ENCODE measurements at places on chromosomes 11 and 22.

DNA sequence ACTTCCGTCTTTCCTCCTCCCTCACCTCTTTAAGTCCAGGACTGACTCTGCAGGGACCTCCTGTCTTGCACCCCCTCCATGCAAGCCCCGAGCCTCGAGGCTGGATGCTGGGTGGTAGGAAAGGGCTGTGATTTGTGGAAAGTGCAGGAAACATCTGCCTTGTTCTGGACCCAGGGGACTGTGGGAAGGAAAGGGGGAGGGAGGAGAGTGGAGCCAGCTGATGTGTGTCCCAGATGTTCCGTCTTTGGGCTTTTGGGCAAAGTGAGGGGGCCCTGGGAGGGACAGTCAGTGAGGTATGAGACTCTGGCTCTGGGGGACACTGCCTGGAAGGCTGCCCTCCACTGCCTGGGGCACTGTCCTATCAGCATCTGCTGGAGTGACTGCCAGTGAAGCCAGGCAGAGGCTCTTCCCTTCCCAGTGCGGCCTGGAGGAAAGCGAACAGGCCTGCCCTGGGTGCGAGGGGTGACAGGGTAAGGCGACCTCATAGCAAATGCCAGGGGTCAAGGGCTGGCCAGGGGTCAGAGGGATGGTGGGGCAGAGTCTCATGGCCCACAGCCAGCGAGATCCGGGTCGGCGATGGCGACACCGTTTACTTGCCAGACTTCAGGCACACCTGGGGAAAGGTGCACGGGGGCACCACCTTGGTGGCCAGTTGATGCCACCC lies 1.7 kb downstream of the MRGPRD start:
- DNase-seq = peak; percentile 38
- no peaks in the 10 kb centered on the region for H3K4me1 ChIP-seq
- H3K4me3 ChIP-seq = no peak overlapping the region
- H3K27me3 ChIP-seq = no peaks in the 10 kb centered on the region
- H3K27ac ChIP-seq = no peak overlapping the region

- peak overlapping the region; percentile 97 for H3K27ac ChIP-seq
- H3K4me1 ChIP-seq = peaks cover 32% of the 10 kb centered on the region
- DNase-seq = no peak
- H3K27me3 ChIP-seq = no peaks in the 10 kb centered on the region
- H3K36me3 ChIP-seq = peaks cover 26% of the 10 kb centered on the region
Measured at GRCh38 chr11:117180020-117180419, 1.5 kb downstream of the SIDT2 start.

- no peak for DNase-seq
- H3K27me3 ChIP-seq = no peaks in the 10 kb centered on the region
- no peak overlapping the region for H3K27ac ChIP-seq
Measured at GRCh38 chr11:124301548-124301947, 12.2 kb downstream of the OR8D1 start.

- no peak overlapping the region for H3K27ac ChIP-seq
- H3K27me3 ChIP-seq = peaks cover 9% of the 10 kb centered on the region
- DNase-seq = peak; percentile 61
Measured at GRCh38 chr11:8192016-8192895, 23.4 kb upstream of the RIC3 start.

DNA sequence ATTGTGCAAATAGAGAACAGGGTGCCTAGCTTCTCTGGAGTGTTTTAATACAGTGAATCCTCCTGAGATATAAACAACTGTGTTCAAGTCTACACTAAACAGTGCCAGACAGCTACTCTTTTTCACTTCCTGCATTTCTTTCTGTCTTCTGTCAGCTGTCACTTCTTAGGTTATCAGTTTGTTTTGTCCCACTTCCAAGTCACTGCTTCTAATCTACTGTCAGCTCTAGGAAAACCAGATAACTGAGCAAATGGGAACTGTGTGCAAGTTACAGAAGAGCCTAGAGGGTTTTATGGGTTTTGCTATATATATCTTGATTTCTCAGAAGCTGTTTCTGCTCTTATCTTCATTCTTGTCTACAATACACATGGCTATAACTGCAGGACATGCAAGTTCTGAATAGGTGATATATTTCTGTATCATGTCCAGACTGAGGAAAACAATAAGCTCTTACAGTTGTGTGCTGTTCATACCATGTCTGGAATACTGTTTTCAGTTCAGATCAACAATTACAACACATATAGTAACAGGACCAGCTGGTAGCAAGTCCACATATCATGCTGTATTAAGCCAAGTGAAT lies 5.8 kb downstream of the PITPNB start:
- peaks cover 45% of the 10 kb centered on the region for H3K4me1 ChIP-seq
- H3K27ac ChIP-seq = no peak overlapping the region
- peaks cover 25% of the 10 kb centered on the region for H3K36me3 ChIP-seq
- H3K27me3 ChIP-seq = no peaks in the 10 kb centered on the region
- H3K4me3 ChIP-seq = no peak overlapping the region
- no peak for DNase-seq

- H3K36me3 ChIP-seq = no peaks in the 10 kb centered on the region
- H3K27ac ChIP-seq = no peak overlapping the region
- no peak for DNase-seq
- no peaks in the 10 kb centered on the region for H3K4me1 ChIP-seq
Measured at GRCh38 chr11:129458278-129458677, 82.6 kb downstream of the BARX2 start.

DNA sequence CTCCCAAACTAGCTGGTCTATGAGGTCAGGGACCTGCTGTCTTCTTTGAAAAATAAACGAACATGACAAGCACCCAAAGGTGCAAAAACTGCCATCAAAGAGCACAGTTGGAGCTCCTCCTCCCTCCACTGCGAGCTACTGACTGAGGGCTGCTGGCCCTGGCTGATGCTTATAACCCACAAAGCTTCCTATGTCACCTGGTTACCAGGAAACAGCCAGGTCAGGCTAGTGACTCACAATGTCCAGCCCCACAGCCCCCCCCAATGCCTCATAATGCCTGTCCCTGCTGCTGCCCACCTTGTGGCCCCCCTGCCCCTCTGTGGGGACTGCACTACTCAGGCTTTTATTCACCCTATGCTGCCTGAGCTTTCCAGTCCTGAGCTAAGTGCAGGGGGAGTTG lies at the start of gene DRICH1:
DRICH1 (minus strand) TSS at position 144 of the 400 bp plus-strand sequence. CDS start 298 bp downstream, outside the sequence.
- no peak within 1 kb of the TSS for H3K4me3 ChIP-seq
- DNase-seq = no peak
- H3K27ac ChIP-seq = no peak within 1 kb of the TSS
- no peaks in the 10 kb centered on the region for H3K27me3 ChIP-seq
- H3K4me1 ChIP-seq = no peaks in the 10 kb centered on the region
